ENCODE measurements at places on chromosomes 1 and 21.
A peak's percentile ranks its signal among the peaks of the same experiment; 100 is the strongest.

DNA sequence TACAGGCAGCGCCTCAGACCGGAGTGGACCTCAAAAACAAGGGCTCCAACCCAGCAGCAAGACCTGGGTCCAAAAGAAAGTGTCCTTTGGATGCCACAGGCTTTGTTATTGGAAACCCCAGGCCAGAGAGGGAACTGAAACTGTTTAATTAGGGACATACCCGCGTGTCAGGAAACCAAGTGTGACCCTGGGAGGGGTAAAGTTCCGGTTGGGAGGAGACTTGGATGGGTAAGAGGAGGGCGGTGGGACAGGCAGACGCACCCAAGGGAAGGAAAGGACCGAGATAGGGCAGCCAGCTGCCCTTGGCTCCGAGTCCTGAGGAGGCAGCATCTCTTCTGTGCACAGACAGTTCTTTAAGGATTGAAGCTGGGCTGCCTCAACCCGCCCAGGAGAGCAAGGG lies 71.4 kb downstream of the CDC7 start:
- no peak for DNase-seq

DNA sequence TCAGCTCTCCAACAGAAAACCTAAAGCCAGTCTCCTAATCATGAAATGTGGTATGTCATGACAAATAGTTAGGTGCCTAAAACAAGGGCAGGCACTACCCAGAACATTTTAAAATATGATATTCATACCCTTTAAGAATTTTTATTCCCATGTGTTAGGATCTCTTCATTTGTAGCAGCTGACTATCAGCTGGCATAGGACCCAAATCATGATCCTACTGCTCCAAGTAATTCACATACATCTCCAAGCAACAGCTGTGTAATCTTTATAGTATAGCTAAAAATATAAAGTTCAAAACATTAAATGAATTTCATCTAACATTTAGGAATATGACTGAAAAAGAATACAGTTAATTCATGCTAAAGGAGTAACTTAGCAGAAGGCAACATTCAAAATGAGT lies 57.5 kb downstream of the ENAH start:
- DNase-seq: no peak

DNA sequence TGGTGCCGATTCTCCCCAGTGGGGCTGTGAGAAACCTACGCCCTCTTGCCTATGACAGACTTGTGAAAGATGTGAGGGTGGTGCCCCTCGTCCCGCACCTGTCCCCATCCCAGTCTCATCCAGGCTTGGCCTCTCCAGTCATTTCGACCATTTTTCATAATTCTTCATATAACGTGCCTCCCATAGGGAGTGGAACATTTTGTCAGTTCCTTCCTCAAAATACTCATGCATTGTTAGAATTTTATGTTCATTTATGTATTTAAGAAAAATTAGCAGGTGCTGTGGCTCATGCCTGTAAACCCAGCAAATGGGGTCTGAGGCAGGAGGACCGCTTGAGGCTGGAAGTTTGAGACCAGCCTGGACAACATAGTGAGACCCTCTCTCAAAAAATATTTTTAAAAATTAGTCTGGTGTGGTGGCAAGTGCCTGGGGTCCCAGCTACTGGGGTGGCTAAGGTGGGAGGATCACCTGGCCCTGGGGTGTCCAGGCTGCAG lies 19.7 kb upstream of the SMPDL3B start:
- DNase-seq: no peak

GRCh38 chr1:181647314-181648035 lies 164.2 kb downstream of the CACNA1E start:
- DNase-seq: no peak

DNA sequence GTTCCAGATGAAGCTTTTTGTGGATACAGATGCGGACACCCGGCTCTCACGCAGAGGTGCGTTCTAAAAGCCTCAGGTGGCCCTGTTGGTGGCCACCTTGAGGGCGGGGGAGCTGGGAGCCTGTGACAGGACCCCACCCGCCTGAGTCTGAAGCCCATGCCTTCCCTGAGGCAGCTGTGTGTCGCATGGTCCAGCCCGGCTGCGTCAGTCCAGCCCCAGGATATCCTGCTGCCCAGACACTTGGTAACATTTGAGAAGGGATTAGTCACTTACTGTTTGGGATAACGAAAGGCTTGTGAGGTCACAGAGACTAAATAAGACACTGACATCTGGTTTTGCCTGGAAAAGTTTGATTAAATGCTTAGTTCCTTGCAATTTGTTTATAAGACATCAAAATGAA lies 68.9 kb downstream of the UCK2 start:
- no peak for DNase-seq

GRCh38 chr1:225737161-225737560 lies 40.5 kb upstream of the SRP9 start:
- no peak for DNase-seq

DNA sequence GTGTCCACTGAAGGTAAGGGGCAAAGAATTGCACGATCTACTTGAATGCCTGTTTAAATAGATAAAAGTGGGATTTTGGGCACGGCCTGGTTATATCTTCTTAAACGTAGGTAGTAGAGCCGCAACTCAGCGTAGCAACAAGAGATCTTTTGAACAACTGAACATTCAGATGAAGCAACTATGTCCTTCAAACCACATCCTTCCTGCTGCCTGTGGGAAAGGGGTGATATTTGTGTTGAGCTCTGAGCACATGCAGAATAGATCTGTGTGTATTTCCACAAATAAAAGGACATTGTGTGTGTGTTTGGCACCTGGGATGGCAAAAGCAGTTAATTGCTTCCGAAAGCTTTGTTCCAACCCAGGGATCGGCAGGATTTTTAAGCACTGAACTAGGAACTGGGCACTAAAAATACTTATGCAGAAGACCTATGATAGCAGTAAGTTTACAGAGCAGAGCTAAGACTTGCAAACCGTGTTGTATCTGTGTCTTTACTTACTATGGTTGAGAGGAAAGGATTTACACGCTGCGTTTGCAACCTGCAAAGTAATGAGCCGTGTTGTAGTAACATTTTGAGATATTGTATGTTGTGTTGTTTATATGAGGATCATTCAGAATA lies 333.4 kb downstream of the CHRM3 start:
- DNase-seq: peak; percentile 29

- no peak for DNase-seq
Observed at GRCh38 chr1:94873520-94874351, 53.2 kb downstream of the CNN3 start.

GRCh38 chr1:169741666-169742394 lies 8.0 kb upstream of the SELE start:
- no peak for DNase-seq

GRCh38 chr1:117679868-117680267 lies 74.0 kb downstream of the TENT5C start:
- no peak for DNase-seq

DNA sequence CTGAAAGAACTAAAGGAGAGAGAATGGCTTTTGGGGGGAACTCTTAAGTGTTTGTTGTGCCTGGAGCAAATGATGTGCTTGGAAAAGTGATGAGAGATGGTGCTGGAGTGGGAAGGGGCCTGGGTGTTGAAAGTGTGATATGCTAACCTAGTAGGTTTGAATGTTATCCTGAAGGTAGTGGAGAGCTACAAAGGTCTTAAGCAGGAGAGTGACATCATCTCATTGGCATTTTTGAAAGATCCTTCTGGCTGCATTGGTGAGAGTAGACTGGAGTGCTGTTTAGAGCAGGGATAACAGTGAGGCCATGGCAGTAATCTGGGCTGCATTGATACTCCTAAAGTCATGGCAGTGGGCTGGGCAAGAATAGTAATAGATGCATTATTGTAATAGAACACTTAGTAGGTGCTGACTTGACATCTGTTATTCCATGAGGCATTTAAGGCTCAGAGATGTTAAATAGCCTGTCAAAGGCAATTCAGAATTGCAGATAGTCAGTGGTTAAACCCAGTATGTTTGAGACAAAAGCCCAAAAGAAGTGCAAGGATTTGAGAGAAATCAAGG lies 44.5 kb downstream of the MDM4 start:
- no peak for DNase-seq

- no peak for DNase-seq
Observed at GRCh38 chr21:38927776-38928175, 122.0 kb downstream of the ETS2 start.

DNA sequence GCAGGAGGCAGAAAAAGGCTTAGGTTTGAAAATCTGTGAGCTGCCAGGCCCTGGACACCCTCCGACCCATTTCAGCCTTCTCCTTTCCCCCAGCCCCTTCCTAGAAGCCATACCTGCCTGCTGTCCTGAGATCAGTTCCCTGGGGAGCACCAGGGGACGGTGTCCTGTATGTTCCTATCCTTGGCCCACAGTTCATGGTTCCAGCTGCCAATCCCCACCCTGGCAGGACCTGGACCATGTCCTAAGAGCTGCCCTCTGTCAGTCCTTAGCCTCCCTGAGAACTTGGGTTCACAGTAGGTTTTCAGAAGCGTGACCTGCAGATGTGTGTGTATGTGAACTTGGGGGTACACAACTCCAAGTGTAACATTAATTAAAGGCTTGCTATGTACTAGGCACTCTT lies 3.8 kb downstream of the TCEA3 start:
- DNase-seq: no peak

GRCh38 chr1:64530969-64531692 lies 61.2 kb downstream of the CACHD1 start:
- DNase-seq: no peak

GRCh38 chr1:7420098-7420445 lies 351.0 kb upstream of the VAMP3 start:
- no peak for DNase-seq

- DNase-seq: no peak
Observed at GRCh38 chr1:50155541-50155940, 46.8 kb downstream of the ELAVL4 start.

- DNase-seq: no peak
Observed at GRCh38 chr1:227318853-227319607, 738 bp upstream of the CDC42BPA start.
